LoVo (cell line): ENCODE measurements at places on chromosomes 1 and 21.

DNA sequence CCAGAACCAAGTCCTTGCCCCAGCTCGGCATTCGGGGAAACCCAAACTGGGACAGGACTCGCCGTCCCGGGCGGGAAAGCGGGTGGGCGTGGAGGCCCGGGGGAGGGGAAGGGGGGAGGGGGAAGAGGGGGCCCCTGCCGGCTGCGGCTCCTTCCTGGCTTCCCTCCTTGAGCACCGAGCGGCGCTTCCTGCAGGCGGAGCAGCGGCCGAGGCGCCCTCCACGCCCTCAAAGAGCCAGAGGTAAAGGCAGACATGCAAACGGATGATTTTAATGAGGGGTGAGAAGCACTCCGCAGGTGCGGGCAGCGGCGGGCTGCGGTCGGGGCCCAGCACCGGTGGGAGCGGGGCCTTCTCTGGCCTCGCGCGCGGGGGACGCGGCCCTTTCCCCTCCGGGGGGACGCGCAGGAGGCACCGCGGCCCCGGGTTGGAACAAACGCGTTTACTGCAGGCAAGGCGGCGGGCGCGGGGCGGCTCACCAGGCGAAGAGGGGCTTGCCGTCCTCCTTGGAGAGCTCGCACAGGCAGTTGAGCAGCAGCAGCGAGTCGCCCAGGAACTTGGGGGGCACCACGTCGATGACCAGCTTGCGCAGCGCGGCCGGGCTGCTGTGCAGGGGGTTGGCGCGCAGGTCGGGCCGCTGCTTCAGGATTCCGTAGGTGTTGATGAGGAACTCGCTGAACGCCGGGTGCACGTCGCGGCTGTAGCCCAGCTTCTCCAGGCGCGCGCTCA lies 5.7 kb upstream of the FTCD start:
- no peak for DNase-seq

DNA sequence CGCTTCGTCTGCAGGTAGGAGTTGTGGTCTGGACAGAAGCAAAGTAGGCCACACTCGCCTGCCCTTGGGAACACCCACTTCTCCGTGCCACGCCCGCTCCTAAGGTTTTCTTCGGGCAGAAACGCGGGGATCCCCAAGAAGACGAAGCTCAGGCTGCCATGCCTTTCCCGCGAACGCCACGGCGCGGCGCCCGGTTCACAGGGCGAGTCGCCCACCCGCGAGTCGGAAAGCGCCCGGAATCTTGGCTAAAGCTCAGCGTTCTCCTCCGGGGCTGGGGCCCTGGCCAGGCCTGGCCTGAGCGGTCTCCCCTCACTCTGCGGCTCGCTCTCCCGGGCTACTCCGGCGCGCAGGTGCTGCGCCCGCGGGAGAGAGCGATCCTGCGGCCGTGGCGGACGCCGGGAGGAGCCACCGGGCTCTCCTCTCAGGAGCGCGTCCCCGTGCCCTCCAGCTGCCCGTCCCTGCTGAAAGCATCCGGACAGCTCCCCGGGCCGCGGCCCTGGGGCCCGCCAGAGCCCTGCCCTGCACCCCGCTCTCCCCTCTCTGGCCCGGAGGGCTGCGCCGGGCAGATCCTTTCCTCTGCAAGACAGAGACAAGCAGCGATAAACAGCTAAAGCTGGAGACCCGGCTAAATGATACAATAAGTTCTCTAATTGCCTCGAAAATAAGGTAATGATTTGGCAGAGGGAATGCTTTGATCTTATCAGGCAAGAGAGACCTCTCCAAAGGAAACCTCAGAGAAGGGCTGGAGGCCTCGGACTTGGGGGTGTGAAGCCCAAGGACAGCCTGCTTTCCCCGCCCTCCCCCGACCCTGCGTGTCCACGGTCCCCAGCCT lies 6.7 kb upstream of the WNT2B start:
- peak; percentile 57 for DNase-seq

- DNase-seq, result no peak
Measured at GRCh38 chr21:33752260-33752659, 110.0 kb downstream of the ITSN1 start.

GRCh38 chr1:1162597-1163537 lies 10.8 kb upstream of the TTLL10 start:
- DNase-seq, result peak; percentile 92

DNA sequence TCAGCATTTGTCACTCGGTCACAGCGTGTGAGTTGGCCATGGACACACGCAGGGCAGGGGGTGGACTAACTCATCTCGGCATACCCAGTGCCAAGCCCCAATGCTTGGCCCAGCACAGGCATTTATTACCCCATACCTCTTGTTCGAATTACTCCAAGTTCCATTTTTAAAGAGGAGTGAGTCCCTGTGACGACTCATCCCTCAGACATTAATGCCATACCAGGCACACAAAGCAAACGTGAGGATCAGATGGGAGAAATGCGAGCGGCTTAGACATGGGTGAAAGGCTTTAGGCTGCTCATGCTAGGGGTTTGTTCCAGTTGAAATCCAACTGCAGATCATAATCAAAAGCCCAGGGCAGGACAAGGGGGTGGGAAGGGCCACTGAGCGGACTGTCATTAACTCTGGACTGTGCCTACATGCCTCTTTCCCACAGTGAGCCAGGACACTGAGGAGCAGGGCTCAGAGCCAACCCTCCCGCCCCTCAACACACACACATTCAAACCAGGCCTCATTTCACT lies 118.5 kb upstream of the NGF start:
- DNase-seq, result peak; percentile 14

GRCh38 chr21:27429710-27430341 lies 462.9 kb upstream of the ADAMTS5 start:
- no peak for DNase-seq
